ENCODE measurements at places on chromosomes 6 and 20.

GRCh38 chr6:164208371-164208770 is 793.9 kb downstream of the QKI start:
- DNase-seq, result no peak

GRCh38 chr6:157690441-157691210 is 132.4 kb upstream of the SNX9 start:
- peak; percentile 43 for DNase-seq

GRCh38 chr20:61119794-61120410 is 132.2 kb upstream of the CDH4 start:
- DNase-seq, result no peak

DNA sequence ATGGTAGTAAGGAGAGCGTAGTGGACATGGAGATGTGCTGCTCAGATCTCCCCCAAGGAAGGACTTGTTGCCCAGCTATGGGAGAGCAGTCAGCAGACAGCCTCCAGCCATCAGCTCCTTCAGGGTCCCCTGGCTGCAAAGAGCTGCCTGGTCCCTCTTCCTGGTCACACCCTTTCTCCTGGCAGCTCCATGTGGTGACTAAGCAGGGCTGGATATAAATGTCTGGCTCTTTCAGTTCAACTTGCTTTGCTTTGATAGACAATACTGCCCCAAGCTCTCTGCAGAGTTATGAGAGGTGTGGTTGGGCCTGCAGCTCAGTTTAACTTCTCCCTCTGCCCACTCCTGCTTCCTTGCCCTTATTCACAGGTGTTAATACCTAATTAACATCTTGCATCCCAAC is 64.1 kb upstream of the DDR1 start:
- no peak for DNase-seq

DNA sequence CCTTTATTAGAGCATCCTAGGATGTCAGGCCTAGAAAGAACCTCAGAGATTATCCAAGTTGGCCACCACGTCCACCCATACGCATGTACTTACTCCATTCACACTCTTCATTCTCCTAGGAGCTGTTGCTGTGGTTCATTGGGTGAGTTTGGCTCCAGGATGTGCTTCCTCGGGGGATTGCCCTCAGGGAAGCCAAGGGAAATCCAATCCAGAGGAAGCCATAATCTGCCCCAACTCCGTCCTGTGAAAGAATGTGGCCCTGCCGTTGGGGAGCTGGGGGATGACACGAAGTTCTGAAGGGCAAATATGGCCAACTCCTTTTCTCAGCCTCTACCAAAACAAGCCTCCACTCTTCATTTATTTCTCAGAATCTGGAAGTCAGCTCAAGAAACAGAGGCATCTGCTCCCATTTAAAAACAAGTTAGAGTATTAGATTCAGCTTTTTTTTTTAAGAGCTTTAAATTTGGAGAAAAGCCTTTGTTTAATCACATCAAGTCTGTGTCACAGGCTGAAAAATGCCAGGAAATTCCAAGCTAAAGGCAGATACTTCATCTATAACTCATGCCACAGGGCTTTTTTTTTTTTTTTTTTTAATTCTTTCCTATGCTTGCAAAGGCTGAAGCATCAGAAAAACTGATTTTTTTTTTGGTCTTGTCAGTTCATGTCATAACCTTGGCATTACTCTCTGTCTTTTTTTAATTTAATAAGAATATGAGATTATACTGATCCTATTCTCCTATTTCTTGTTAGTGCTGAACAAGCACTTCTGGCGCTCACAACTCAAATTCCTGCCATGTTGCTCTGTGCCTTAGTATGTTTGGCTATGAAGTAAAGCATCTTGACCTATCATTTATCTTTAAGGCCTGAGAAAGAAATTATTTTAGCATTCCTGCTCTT is 480.9 kb upstream of the MARCKS start:
- no peak for DNase-seq

DNA sequence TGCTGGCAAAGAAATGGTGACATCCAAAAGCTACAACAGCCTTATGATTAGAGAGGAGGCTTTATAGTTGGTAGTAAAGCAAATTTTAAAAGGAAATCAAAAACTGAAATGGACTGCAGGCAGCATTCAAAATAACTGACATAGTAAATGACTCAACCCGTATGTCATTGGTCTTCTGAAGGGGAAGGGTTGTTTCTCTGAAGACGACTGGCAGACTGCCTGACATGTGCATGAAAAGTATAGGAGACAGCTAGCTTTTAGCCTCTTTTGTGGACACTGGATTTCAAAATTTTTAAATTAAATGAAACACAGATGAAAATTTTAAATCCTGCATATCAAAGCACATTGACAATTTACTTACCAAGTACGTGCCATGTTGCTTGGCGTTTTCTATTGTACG is 90.7 kb downstream of the TRMT6 start:
- DNase-seq, result no peak

GRCh38 chr6:150418827-150419594 is 50.2 kb downstream of the IYD start:
- DNase-seq, result peak; percentile 72

- DNase-seq, result no peak
Observed at GRCh38 chr20:38889050-38889449, 37.2 kb upstream of the FAM83D start.

DNA sequence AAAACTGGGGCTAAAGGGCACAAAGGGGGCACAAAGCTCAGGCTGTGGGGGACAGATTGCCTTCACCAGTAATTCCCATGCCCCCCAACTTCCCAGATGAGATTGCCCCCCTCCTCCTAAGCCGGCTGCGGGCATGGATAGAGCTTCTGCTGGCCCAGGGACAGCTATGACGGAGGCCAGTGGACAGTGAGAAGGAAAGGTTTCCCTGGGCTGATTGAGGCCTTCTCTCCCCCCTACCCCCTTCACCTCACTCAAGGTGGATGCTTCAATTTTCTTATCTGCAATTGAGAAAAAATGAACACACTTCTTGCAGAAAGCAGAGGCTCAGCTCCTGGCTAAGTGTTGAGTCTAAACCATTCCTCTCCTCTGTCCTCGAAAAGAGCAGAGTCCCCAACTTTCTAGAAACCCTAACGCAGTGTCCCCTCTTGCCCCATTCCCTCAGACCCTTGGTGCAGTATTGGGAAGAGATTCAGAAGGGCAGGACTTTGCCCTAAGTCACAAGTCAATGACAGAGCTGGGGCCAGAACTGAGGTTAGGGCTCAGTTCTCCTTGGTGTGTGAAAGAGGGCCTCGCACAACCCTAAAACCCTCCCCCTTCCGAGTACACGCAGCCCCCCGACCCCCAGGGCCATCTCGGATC is 808 bp downstream of the SDC4 start:
- DNase-seq, result no peak

DNA sequence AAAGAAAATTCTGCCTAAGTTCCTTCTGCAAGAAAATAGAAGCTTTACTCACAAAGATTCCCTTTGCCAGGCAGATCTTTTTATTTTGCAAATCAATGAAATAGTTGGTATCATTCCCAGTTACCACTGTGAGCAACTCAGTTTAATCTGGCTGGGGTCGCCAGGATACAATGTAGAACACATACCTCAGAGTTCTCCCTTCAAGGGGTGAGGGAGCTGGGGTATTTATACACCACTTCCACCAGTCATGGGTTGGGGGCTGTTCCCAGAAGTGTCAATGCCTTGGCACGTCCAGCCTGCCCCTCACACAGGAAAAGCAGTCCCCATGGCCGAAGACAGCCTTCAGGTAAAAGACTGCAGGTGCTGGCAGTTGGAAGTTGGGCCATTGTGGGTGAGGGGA is 86.2 kb downstream of the SLC24A3 start:
- DNase-seq, result no peak

DNA sequence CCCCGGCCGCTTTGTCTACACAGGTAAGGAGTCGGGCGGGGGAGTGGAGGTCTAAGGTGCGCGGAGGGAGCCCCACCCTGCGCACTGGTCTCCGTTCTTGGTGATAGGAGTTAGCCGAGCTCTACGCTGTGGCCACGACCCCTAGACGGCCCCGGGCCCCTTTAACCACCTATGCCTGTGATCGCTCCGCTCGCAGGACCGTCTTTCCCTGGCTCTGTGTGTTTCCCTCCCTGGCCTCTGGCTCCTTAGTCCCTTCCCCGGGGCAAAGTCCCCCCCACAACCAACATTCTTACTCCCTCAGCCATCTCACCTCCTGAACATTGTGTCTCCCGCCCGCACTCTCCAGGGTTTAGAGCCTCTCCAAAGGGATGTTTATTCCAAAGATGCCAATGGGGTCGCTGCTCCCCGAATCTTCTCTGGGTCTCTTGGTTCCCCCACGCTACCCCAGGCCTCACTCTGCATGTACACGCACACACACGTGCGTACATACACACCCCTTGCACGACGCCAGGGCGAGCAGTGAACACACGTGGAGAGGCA is 50.4 kb downstream of the CPXM1 start:
- DNase-seq, result no peak

DNA sequence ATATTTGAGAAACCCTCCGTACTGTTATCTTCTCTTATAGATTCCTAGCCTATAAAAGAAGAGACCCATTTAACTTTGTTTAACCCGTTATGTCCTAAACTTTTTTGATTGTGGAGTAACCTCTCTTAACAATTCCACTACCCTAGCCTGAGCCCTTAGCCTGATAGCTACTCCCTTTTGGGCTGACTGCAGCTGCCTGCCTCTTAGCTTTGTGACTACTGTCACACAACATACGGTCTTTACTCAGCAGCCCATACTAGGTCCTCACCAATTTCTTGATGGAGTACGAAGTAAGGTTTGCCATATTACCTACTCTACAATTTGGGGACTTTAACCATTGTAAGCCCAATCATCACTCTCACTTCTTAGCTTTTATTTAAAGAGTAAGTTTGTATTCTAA is 72.7 kb downstream of the QRSL1 start:
- no peak for DNase-seq

- peak; percentile 17 for DNase-seq
Observed at GRCh38 chr6:91860541-91861335, 1273.9 kb upstream of the MAP3K7 start.

DNA sequence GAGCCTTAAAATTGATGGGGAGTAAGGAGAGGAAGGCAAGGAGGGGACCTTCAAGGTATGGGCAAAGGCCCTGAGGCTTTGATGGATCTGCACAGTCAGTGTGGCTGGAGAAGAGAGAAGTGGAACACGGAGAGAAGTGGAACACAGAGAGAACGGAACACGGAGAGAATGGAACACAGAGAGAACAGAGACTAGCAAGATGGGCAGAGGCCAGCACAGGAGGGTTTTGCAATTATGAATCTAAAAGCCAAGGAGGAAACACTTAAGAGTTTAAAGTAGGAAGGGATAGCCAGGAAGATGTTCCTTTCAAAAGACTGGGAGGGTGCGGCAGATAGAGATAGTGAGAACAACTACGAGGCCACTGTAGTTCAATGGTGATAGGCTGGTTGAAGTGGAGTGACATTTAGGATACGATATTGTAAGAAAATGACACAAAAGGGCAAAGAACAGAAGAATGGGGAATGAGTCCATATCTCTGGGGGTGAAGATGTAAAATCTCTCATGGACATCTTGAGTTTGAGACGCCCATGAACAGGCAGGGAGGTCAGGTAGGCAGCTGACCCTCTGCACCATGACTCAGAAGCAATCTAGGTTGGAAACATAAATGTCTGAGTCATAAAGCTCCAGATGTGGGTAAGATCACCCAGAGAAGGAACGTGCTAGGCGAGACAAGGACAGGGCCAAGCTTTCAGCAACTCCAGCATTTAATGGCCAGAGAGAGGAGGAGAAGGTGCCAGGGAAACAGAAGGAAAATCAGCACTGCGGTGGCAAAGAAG is 25.4 kb downstream of the ZMYND8 start:
- no peak for DNase-seq

- DNase-seq, result no peak
Observed at GRCh38 chr6:56759521-56759920, 116.8 kb upstream of the DST start.

GRCh38 chr20:1646975-1647431 is 10.6 kb downstream of the SIRPG start:
- DNase-seq, result no peak

DNA sequence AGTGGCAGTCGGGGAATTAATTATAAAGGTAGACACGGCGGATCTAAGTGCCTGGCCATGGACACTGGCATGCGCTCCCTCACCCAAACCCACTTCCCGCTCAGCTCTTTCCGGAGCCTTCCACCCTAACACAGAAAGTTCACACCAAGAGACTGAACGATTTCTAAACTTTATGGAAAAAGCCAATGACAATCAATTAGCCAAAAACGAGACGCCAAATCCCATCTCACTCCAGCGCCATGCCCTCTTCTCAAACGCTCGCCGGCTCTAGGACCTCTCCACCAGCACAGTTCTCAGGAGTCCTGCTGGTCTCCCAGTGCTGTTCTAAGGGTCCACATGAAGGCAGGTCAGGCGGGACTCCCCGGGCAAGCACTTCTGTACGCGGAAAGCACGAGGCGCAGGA is 641 bp downstream of the SF3B5 start:
- no peak for DNase-seq

- no peak for DNase-seq
Observed at GRCh38 chr20:20930500-20930899, 175.7 kb downstream of the LINC00237 start.

- no peak for DNase-seq
Observed at GRCh38 chr6:21731411-21732031, 138.0 kb downstream of the SOX4 start.

DNA sequence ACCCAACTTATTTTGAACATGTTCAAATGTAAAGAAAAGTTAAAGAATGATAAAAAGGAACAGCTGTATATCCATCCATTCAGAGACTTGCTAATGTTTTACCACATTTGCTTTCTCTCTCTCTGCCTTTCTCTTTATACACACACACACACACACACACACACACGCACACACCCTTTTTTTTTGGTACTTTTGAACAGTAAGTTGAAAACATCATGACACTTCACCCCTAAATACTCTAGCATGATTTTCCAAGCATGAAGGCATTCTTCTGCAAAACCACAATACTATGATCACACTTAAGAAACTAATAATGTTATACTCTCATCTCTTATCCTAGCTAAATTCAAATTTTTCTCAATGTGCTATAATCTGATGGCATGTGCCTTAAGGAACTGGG is 192.3 kb downstream of the UTRN start:
- DNase-seq, result no peak

DNA sequence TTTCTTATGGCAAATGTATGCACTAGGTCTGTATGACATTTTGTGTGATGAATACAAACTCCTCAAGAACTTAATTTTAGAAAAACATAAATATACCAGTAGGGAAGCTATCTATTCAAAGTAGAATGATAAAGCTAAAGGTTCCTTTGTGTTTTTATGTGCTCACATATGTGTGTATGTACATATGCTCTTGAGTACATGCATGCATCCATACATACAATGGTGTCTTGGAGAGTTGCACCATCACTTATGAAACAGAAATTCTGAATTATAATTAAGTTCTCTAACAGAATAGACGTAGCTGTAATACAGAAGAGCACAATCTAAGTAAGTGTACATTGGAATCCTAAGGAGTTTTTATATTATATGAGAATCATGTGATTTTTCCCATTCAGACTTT is 2.3 kb downstream of the NKAIN2 start:
- no peak for DNase-seq
